Left renal pelvis (tissue), 4 donors: ENCODE measurements at places on chromosomes 1 and 21.

GRCh38 chr1:92310185-92310597 lies 11.3 kb downstream of the RPAP2 start:
- no peak for DNase-seq

DNA sequence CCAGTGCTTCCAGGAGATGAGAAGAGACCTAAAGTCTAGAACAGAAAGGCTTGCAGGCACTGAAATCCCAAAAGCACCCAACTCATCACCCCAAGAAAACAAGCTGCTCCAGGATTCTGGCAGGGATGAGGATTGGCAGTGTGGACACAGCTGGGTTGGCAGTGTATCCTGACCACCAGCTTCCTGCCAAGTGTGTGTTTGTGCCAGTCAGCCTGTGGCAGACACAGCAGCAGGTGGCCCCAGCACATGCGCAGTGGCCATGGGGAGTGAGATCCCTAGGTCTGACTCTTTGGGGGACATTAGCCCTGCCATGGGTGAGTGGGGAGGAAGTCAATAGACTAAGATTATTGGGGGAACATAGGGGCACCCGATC lies 8.7 kb upstream of the SNAPIN start:
- DNase-seq = no peak

DNA sequence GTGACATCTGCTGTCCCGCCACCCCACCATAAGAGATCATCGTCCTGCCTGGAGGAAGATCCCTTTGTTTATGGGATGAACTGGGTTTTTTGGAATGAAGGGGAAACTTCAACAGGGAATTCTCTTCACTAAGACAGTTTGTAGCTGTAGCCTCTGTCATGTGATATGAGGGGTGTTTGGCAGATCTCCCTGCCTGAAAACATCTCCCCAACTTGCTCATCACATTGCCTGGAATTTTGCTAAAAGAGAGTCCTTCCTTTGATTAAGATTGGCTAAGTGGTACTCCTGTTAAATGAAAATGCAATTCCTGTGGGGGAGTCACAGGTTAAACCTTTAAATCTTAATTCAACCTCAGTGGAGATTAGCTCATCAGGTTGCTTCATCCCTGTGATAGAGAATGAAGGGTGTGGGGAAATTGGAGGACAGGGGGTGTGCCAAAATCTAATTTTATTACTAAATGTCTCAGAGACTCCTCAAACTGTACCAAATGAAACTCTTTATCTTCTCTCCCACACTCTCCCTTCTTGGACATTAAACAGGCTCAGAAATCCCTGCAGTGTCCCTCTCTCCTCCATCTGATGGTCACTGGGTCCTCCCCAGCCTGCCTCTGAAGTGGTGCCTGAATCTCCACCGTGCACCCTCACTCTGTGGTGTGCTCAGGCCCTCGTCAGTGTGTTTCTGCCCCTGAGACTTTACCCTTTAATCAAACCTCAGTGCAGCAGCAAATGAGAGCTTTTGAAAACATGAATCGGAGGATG lies 54.8 kb downstream of the IER5 start:
- DNase-seq = no peak

DNA sequence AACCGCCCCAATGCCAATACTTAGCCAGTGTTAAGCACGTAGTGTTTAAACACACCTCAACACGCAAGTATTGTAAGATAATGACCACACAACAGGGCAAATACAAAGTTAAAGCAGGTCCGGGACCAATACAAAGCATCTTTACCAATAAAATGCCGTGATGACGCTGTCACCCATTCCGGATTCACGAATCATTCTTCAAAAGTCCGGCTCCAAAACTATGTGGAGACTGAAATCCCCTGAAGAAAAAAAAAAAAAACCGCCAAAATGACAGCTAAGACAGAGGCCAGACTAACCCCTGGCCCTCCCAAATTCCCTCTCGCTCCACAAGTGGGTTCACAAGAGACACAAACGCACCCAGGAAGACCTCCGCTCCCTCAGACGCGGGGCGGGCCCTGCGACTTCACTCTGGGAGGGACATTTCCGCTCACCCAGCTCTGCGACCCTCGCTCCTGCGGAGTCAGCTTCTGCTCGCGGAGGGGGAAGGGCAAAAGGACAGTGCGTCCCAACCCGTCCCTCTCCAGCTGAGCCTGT lies 625 bp upstream of the DARS2 start:
- DNase-seq = no peak

GRCh38 chr1:81730881-81731280 lies 69.9 kb upstream of the ADGRL2 start:
- DNase-seq = no peak

DNA sequence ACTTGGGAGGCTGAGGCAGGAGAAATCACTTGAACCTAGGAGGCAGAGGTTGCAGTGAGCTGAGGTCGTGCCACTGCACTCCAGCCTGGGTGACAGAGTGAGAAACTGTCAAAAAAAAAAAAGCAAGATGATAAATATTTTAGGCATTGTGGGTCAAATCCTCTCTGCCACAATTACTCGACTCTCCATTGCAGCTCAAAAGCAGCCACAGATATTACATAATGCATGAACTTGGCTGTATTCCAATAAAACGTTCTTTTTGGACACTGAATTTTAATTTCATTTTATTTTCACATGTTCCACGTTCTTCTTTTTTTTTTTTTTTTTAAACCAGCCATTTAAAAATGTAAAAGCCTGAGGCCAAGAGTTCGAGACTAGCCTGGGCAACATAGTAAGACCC lies 69.4 kb downstream of the TCP10L start:
- no peak for DNase-seq

DNA sequence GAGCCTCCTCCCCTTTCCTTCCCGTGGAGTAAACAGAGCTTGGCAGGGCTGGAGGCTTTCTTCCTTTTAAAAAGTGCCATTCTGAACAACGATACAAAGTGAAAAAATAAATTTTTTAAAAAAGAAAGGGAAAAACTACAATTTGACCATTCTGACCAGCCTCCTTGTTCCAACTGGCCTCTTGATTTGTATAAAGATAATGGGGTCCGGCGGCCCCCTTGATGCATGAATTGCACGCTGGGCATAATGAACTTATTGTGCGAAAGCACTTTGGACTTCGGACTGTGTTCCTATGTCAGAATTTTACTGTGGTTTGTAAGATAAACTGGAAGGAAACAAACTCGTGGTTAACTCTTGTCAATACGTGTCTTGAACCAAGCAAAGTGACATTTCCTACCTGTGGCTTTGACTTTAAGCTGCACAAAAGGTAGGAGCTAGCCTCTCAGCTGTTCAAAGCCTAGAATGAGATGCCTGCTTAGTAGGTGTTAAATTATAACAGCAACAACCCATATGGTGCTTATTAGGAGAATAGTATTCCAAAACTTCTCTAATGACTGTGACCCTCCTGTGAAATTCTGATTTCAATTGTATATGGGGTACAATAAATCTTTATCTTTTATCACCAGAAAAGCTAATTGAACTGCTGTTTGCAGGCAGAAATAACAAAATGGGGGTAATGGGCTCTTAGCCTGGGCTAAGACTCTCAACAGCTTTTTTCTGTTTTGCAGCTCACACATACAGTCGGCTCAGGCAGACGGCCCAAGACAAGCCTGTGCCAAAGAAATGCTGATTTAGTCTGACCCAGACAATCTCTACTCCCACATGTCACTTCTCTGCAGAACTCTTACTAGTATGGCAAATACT lies 9.3 kb downstream of the IRF2BP2 start:
- no peak for DNase-seq

- no peak for DNase-seq
Measured at GRCh38 chr1:3663999-3664699, 11.8 kb downstream of the TP73 start.

DNA sequence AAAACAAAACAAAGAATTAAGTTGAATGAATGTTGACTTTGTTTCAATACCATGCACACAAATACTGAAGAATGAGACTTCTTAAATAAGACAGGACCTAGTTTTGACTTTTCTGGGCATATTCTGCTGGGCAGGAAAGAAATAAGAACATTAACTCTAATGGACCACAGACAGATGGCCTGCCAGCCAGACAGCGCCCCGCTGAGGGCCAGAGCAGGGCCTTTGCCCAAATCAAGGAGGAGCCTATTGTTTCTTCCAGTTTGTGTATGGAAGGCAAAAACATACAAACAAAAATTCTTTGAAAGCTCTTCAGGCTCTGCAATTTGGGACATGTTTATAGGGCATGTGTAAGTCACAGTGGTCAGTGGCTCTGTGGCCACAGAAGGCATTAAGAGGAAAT lies 44.4 kb upstream of the KIF26B start:
- DNase-seq = no peak

DNA sequence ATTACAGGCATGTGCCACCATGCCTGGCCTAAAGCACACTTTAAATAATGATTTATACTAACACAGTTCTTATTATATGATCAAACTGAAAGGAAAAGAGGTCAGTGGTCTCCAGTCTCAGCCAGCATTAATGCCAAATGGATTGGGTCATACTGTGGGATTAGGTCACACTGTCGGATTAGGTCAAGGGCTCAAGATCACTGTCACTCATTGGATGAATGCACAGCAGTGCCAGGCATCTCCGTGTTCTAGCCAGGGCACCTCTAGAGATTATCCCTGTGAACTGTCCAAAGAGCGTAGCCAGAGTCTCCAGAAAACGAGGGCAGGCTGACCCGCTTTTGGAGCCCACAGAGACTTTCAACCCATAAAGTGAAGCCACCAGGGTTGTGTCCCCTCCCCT lies 70.9 kb downstream of the KCNN3 start:
- no peak for DNase-seq
